Activated CD4-positive, alpha-beta T cell treated with anti-CD3 and anti-CD28 coated beads for 48 hours (primary cell): ENCODE measurements at places on chromosomes 7 and 10.
A peak's percentile ranks its signal among the peaks of the same experiment; 100 is the strongest.

- DNase-seq, result no peak
Measured at GRCh38 chr10:78386509-78386908, 352.8 kb downstream of the RPS24 start.

DNA sequence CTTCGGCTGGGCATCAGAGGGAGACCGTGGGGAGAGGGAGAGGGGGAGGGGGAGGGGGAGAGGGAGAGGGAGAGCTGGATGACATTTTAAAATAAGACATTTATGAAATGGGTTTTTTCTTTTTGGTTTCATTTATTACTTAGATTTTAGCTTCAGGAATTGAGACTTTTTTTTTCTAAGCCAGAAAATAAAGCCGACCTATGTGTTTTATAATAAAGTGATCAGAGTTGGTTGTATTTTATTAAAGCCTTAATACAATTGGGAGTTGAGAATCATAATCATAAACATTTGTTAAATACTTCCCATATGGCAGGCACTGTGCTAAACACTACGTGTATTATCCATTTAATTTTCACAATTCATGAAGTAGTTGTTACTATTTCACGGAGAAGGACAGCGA lies 70.2 kb downstream of the INPP5F start:
- no peak for DNase-seq

- DNase-seq, result no peak
Measured at GRCh38 chr7:140010194-140010895, 52.4 kb downstream of the PARP12 start.

- no peak for DNase-seq
Measured at GRCh38 chr10:10438335-10439100, 579.2 kb upstream of the CELF2 start.

DNA sequence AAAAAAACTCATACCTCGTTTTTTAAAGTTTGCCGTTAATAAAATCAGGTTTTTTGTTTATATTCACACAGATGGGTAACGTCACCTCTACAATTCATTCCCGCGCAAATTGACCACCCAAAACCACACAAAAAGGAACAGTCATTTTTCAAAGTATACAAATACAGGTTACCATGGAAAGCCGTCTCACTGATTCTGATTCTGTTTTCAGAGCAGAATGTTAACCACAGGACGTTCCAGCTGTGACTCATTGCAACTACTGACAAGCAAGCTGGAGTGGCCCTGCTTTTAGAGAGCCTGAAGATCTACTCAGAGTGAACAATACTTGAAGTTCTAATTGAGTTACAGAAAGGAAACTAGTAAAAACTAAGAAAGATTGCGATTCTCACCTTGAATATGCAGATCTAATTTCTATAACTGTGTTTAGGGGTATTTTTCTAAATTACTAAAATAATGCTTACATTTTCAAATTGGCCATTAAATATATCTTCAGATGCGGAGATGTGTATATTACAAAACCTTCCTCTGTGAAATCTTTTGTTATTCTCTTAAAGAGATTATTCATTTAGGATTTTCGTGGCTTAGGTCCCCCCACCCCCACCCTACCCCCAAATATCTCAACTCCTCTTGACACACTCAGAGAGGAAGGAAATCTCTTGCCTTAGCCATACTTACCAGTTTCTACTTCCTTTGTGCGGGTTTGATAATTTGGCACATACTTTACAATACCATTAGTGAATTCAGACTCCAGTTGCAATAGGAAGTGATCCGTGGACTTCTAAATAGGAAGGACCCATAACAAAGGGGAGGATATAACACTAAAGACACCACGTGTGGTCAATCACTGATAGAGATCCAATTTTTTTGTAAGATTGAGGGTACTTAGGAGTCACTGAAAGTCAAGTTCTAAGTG lies 106.0 kb downstream of the CUBN start:
- DNase-seq, result peak; percentile 81
